ENCODE measurements at places on chromosomes 4 and X. TPM values are rescaled to one million over a fixed set of nuclear protein-coding genes. Genes with fewer than 3 reads are reported as not detected.

The MAOA gene
- 11.9 TPM for total RNA-seq

The SPANXD gene
- not detected for total RNA-seq

The PITX2 gene
- total RNA-seq = not detected

The RTL3 gene
- not detected for total RNA-seq

The RAI2 gene
- 3.1 TPM for total RNA-seq

The MAGEA2B gene
- not detected for total RNA-seq

The BEX5 gene
- total RNA-seq = 47.3 TPM

The CTAG1A gene
- total RNA-seq = not detected

The SPOCK3 gene
- 15.1 TPM for total RNA-seq
